ENCODE measurements at places on chromosomes 4 and X. TPM values are rescaled to one million over a fixed set of nuclear protein-coding genes. Genes with fewer than 3 reads are reported as not detected.

HSD17B13 gene
- total RNA-seq = 0.60 TPM

GPR50 gene
- total RNA-seq = 1.6 TPM

PLXNB3 gene
- 0.62 TPM for total RNA-seq

SRPX2 gene
- total RNA-seq = 4.3 TPM

TENM3 gene
- 48.8 TPM for total RNA-seq

KDM6A gene
- total RNA-seq = 18.5 TPM

PHEX gene
- 0.31 TPM for total RNA-seq

CSAG1 gene
- not detected for total RNA-seq

HDX gene
- 13.9 TPM for total RNA-seq

CYLC1 gene
- not detected for total RNA-seq

SPIN2A gene
- 0.42 TPM for total RNA-seq

FRAS1 gene
- 6.8 TPM for total RNA-seq

IQCM gene
- total RNA-seq = 0.29 TPM

OTC gene
- not detected for total RNA-seq

IRS4 gene
- total RNA-seq = 0.38 TPM

SEC24B gene
- 18.2 TPM for total RNA-seq

NLGN3 gene
- total RNA-seq = 11.8 TPM

PAGE2B gene
- total RNA-seq = 3.7 TPM

PRDM8 gene
- 3.3 TPM for total RNA-seq

RBMXL3 gene
- total RNA-seq = 0.66 TPM

SHROOM2 gene
- 26.4 TPM for total RNA-seq

CFP gene
- 1.5 TPM for total RNA-seq

ENPEP gene
- total RNA-seq = 0.77 TPM

CENPVL2 gene
- total RNA-seq = not detected

MORF4L2 gene
- 597 TPM for total RNA-seq

HPSE gene
- 0.10 TPM for total RNA-seq

AKAP14 gene
- total RNA-seq = not detected

SRPX gene
- total RNA-seq = 128 TPM

ASMT gene
- total RNA-seq = not detected

TMEM31 gene
- total RNA-seq = not detected

TMEM154 gene
- total RNA-seq = 0.46 TPM

MAOA gene
- 0.31 TPM for total RNA-seq

KLF8 gene
- 1.3 TPM for total RNA-seq

CXXC4 gene
- total RNA-seq = 37.1 TPM

TEX13B gene
- total RNA-seq = not detected

PFKFB1 gene
- total RNA-seq = 0.52 TPM

TLR2 gene
- 9.2 TPM for total RNA-seq

AVPR2 gene
- total RNA-seq = not detected

GCNA gene
- total RNA-seq = 3.1 TPM
